ENCODE measurements at places on chromosomes 6 and 20.

DNA sequence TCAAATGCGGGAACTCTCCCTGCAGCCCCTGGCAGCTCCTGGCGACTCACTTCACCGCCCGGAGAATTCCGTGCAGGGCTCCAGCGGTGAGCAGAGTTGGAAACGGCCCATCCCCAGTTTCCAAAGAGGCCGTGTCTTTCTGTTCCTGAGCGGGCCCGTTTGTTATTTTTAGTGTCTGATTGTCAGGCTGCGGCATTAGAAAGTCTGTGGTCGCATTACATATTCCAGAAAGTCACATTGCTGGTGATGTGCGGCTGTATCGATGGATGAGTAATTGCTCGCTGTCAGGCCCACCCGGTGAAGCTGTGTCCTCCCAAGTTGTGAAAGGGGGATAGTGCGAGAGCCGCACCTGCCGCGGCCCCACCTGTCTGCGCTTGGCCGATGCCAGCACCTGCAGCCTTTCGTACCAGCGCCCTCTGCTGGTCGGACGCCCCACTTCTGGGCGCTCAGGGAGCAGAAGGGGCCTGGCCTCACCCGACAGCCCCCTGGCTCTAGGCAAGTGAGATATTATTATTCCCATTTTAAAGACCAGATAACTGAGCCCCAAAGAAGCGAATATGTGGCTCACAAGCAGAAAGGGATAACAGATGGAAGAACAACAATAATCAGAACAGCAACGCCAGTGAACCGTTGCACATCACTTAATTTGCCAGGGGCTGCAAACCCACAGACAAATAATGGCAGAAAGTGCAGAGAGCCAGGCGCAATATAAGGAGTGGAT lies 244.9 kb downstream of the TSHZ2 start:
- DNase-seq: no peak

GRCh38 chr6:43481075-43481474 lies 3.7 kb downstream of the TJAP1 start:
- no peak for DNase-seq

- DNase-seq: no peak
Measured at GRCh38 chr6:126633373-126633772, 293.5 kb downstream of the CENPW start.

GRCh38 chr6:100484474-100484873 lies 19.8 kb upstream of the SIM1 start:
- DNase-seq: no peak

DNA sequence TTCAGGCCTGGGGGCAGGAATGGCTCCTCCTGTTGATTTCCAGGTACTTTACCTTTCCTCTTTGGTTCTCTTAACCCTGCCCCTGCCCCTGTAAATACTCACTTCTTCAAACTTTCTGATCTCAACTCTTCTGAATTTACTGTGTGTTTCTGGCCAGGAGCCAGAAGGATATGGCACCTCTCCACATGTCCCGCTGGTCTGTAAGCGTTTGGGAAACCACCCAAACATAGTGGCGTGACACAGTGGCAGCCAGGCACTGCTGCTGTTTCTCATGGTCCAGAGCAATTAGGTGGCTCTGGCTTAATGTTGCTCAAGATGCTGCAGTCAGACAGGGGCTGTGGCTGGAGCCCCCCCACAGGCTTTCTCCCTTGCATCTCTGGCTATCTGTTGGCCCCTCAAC lies 374.5 kb downstream of the RNGTT start:
- no peak for DNase-seq

GRCh38 chr20:63911176-63911575 lies 16.2 kb downstream of the DNAJC5 start:
- peak; percentile 21 for DNase-seq

DNA sequence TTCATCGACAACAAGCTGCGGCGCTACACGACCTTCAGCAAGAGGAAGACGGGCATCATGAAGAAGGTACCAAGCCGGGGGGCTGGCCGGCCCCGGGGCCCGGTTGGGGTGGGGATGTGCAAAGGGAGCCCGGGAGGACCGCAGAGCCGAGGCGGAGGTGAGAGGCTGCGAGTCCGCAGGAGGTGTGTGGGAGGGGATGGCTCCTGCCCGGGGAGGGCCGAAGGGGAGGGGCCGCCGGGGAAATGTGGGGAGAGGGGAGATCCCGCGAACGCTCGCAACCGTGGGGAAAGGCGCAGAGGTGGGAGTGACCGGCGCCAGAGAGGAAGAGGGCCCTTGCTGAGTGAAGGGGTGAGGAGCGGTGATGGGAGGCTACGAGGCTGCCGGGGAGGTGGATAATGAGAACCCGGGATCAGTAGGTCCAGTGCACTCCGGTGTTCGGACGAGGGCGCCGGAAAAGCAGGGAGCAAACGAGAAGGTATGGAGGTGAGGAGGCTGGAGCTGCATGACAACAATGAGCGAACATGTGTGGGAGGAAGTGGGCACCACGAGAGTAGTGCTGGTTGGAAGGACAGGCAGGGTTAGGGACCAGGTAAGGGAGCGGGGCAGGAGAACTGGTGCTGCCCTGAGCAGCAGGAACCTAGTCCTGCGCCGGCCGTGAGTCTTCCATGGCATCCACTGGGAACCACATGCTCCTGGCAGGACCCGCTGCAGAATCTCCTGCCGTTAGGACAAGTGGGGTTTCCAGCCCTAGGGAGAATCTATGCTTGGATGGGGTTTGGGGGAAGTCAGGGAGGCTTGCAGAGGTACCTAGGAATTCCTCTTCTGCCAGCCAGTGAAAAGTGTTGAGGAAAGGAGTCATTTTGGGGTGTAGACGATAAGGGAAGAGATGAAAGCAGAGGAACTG lies 1.3 kb downstream of the SRF start:
- no peak for DNase-seq

GRCh38 chr6:109653264-109653663 lies 37.7 kb downstream of the AK9 start:
- no peak for DNase-seq

GRCh38 chr6:34520645-34521462 lies 35.3 kb downstream of the SPDEF start:
- DNase-seq: no peak

DNA sequence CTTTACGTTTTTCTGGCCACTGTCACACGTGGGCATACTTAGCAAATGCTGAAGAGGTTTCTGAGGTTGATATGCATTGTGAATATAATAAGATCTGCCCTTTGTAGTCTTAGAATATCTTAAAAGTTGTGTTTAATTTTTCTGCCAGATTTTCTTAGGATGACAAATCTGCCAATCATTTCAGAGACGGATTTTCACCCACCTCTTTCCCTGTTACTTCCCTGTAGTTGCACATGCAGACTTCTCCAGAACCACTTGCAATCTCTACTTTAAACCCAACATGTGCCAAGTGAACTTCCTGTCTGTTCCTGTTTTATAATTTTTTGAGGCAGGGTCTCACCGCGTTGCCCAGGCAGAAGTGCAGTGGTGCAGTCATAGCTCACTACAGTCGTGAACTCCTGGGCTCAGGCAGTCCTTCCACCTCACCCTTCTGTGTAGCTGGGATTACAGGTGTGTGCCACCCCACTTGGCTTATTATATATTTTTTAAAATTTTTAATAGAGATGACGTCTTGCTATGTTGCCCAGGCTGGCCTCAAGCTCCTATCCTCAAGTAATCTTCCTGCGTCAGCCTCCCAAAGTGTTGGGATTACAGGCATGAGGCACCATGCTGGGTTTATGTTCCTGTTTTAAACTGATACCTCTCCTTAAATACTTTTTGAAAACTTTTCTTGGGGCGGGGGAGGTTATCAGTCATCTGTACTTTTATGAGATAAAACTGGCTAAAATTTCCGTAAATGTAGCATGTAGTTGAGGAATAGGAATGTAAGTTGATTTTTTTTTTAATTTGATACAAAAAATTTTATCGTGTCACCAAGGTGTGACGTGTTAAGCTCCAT lies 2.7 kb downstream of the IGF2R start:
- no peak for DNase-seq

- DNase-seq: no peak
Measured at GRCh38 chr6:21398741-21399325, 194.7 kb upstream of the SOX4 start.

DNA sequence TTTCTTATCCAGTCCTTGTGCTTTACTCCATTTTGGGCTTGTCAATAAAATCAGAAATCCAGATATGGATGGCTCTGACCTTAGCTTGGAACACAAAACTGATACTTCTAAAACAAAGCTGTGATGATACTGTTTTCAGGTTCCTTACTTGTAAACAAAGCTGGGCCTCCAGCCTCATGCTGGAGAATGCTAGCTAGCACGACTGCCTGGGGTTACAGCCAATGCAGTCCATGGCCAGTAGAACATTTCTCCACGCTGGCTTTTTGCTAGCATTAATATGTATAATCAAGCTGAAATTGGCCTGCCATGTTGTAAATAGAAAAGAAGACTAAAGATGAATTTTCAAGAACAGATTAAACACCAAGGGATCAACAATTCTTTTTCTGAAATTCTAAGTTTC lies 63.9 kb downstream of the MTHFD1L start:
- DNase-seq: no peak

- no peak for DNase-seq
Measured at GRCh38 chr6:166507380-166507779, 79.1 kb downstream of the RAMACL start.

DNA sequence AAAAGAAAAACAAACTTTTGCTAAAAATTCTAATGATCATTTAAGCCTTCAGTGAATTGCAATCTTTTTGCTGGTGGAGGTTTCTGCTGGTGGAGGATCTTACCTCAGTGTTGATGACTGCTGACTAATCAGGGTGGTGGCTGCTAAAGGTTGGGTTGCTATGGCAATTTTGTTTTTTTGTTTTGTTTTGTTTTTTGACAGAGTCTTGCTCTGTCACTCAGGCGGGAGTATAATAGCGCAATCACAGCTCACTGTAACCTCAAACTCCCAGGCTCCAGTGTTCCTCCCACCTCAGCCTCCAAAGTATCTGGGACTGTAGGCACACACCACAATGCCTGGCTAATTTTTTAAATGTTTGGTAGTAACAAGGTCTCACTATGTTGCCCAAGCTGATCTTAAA lies 94.7 kb downstream of the ANKRD6 start:
- DNase-seq: no peak

GRCh38 chr6:169830876-169831275 lies 79.5 kb downstream of the ERMARD start:
- DNase-seq: no peak

DNA sequence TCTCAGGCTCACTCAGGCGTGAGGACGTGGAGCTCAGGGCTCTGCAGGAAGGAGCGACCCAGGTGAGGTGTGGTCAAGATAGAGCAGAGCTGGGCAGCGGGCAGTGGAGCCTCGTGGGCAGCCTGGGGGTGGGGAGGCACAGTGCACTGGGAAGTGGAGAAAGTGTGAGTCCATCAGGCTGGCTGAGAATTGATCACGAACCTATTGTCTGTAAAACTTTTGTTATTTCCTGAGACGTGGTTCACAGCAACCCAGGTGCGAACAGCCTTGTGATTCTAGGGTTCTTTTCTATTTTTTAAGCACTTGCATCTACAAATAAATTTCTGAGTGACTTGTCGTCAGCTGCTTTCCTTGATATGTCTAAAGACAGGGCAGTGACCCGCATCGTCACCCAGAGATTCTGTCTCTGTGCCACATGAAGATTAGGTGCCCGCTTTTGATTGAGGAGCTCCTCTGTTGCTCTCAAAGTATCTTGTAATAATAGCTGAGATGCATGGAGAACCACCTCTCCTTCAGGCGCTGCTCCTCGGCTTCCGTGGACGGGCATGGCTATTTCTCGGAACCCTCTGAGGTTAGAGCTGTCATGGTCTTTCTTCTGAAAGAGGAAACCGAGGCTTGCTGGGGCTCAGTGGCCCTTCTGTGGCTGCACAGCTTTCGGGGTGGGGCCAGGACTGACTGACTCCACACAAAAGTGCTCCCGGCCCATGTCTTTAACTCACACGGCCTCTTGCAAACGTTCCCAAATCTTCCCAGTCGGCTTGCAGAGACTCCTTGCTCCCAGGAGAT lies 662 bp upstream of the CCR6 start:
- no peak for DNase-seq

GRCh38 chr20:55934146-55934545 lies 71.2 kb downstream of the CBLN4 start:
- DNase-seq: no peak

DNA sequence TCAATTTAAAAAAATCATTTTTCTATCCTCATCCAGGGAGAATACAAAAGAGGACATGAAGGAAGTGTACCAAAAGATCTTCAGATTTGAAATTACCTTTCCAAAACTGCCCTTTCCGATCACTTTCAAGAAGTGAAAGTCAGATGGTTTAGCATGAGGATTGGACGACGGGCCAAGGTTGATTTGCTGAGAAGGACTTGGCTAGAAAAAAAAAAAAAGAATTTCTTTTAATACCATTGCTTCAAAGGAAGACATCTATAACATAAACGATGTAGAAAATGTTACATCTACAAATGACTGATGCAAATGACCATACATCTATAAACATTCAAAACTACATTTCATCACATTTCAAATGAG lies 120.9 kb upstream of the SLC2A12 start:
- no peak for DNase-seq

DNA sequence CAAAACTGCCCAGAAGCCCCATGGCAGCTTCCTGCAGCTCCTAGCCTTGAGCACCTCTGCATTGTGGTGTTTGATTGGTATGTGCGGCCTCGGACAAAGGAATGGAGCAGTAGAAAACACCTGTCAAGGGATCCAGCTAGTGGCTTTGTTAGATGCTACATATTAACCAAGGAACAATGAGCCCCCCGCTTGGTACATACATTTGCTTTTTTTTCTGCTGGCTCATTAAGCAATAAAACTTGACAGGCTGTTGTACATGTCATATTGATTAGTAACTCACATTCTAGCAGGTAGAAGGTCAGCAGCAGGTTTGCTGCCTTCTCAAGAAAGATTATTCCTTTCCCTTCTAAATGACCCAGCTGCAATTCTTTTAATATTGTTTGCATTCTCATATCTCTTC lies 937 bp downstream of the SPACA1 start:
- no peak for DNase-seq

DNA sequence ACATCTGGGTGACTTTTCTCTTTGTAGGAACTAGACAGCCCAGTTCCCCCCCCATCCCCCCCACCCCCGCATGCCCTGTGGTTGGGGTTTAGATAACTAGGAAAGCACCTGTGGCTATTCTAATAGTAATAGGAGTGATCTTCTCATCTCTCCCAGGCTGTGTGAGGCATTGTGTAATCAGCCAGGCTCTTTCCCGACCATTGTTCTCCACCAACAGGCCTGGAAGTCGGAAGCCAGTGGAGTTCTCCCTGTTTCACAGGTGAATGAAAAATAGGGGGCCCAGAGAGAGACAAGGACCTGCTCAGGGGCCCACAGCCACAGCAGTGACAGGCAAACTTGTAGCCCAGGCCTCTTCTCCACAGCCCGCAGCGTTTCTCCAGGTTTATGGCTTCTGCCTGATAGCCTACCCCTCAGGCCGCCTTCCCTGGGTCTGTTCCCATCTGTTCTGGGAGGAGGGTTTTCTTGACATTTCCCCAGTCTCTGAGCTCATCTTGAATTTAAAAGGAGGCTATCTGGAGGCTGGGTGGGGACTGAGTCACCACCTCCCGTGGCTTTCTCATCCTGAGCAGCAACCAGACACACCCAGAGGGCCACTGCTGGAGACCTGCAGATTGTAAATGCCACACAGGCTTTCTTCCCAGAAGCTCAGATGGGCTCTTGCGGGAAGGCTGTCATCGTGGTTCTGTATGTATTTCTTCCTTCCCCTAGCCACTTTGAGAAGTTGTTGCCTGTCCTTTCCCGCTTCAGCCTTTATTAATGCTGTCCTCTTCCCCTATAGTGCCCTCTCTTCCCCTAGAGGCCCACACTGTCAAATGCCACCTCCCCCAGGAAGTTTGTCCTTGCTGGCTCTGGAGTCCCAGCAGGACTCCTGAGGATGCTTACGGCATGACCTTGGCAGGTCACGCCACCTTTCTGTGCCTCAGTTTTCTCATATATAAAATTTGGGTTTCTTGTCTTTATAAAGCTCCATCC lies 75.9 kb upstream of the MYL9 start:
- DNase-seq: peak; percentile 83

GRCh38 chr20:389220-389619 lies 8.7 kb downstream of the TRIB3 start:
- no peak for DNase-seq

GRCh38 chr6:39925931-39926290 lies 8.4 kb downstream of the MOCS1 start:
- DNase-seq: no peak

Data from fibroblast of gingiva (primary cell).